ENCODE measurements at places on chromosomes 3 and 15.
A peak's percentile ranks its signal among the peaks of the same experiment; 100 is the strongest.

DNA sequence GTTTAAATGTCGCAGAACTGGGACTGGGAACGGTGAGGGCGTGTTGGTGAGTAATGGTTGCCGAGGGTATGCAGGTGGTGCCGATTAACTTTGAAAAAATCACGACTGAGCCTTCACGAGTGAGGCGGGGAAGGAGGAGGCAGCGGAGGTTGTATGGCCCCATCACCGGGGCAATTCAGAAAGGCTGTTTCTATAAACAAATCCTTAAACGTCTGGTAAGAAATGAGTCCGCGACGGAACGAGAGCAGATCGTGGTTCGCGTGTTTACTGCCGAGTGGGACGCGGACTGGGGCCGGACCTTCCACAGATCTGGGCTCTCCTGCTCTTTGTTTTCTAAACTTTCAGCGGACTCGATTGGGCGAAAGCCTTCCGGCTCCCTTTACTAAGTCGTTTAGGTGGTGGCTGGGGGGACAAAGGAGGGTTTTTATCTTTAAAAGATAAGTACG lies 2.7 kb downstream of the IGF1R start:
- DNase-seq: peak; percentile 40

DNA sequence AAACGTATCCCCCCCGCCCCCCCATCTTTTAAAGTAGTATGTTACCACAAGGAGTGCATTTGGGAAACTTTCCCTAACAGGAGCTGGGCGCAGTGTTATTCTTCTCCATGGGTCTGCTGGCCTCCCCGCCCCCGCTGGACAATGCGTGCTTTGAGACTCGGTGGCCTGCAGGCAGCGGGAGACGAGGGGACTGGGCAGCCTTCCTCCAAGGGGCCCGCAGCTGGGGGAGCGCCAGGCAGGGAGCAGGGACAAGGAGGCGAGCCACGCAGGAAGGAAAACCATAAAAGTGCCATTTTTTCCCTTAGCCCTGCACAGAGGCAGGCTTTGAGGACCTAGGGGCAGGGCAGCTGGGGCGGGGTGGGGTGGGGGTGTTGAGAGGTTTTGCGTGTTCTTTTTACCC lies 14.1 kb downstream of the SOX2 start:
- no peak for DNase-seq

GRCh38 chr3:47296562-47297302 lies 14.0 kb downstream of the KLHL18 start:
- DNase-seq: no peak

GRCh38 chr3:41198526-41198925 lies 779 bp upstream of the CTNNB1 start:
- peak; percentile 26 for DNase-seq

DNA sequence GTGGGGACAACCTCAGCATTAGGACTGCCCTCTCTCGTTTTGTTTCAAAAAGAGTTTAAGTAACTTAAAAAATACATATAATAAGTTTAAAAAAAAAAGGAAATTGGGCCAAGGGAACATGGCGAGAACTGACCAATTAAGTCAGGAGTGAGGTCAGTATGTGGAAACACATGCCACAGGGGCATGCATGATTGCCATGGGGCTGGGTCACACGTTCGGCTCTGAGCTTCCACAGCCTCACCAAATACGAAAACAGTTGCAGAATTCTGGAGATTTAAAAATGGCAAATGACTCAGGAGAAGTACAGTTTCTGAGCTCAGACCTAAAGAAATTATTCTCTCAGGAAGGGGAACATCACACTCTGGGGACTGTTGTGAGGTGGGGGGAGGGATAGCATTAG lies 24.1 kb downstream of the PDE8A start:
- no peak for DNase-seq

DNA sequence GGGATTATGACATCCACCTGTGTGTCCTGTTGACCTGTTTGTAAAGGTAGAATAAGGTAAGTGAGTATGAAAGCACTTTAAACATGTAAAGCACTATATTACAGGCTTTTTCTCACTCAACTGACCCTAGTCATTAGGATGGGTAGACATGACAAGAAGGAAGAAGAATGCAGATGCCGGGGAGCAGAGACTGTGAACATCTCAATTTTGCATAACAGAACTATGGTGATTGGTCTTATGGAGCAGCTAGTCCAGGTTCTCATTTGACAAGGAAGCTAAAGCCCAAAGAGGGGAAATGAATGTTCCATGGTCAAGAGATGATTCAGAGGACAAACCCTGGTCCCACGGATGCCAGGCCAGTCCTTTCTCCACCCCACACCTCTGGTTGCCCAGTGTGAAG lies 200.1 kb upstream of the BCL6 start:
- no peak for DNase-seq

DNA sequence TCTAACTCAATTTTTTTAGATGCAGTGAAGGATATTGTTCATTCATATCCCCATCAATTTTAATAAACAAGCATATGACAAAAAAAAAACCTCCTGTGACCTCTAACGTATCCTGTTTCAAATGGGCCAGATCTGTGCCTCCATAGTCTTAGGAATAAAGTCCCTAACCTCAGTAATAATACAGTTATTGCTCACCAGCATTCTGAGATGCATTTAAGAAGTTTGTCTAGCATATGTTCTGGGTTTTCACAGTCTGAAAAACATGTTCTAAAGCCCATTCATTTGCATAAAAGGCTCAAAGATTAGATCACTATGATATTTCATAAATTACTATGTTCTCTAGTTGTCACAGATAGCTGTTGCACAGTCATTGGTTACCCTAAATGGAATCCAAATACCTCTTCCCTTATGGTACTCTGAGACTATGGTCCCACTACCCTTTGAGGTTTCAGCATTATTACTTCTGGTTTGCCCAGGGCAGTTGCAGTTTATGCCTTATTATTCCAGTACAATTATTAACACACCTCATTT lies 190.1 kb downstream of the ZIC4 start:
- DNase-seq: no peak

DNA sequence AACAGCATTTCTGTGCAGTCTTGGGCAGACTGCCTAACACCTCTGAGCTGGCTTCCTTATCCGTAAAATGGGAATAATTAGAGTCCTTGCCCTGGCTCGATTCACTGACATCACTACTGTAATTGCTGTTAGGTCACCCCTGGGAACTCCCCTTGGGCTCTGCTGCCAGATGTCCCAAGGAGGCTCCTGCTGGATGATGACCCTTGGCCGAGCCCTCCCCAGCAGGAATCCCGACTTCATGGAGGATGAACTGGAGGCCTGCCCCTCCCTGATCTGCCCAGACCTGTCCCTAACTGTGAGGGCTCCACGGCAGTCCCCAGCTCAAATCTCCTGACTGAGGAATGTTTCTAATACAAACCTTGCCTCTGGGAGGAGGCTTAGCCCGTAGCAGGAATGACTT lies 18.0 kb downstream of the ESYT3 start:
- DNase-seq: no peak

GRCh38 chr3:121809249-121809648 lies 25.6 kb downstream of the IQCB1 start:
- no peak for DNase-seq

DNA sequence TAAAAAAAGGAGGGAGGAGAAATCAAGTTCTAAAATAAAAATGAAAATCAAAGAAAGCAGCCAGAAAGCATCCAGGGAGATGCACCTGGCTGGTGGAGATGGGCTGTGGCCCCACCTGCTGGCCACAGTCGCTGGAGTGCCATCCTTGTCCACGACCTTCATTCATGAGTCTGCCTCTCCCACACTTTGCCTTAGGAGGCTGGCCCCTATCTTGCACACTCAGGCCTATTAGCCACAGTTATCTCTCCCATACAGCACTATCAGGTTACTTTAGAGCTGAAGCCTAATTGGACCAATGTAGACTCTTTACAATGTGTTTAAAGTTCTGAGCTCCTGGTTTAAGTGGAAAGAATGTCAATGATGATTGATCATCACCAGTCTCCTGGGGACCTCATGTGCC lies 392.0 kb upstream of the RORA start:
- DNase-seq: peak; percentile 2

DNA sequence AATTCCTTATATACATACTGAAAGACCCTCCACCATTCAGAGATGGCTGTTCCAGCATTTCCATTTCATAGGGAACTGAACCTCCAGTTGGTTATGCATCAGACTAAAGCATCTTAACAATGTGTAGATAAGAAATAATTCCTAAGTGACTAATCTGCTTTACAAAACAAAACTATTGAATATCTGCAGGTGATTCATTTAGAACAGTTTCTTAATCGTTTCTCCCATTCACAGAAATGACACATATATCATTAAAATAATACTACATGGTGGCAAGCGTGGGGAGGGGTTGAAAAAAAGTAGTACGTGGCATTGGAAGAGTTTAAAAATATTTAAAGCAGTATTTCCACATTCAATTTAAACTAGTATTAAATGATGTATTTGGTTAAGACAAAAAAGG lies 19.5 kb downstream of the COPS2 start:
- peak; percentile 92 for DNase-seq

- no peak for DNase-seq
Observed at GRCh38 chr3:157225001-157225400, 65.1 kb upstream of the CCNL1 start.

DNA sequence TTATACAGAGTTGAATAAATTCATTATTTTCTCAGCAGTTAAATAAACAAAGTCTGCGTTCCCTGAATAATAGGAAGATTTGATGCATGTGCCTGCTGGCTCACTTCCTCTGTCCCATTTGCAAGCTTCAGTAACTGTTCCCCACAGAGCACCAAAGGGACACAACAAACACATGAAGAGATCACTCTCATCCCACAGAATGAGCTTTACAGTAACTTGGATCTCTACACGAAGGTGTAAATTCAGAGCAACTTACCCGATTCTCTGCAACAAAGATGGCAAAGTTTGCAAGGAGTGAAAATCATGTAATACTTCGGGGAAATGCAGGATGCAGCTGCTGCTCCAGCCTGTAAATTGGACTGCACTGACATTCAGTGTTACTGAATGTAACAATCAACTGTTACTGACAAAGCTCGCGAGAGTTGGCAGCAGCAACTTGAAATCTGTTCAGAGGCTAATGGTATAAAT lies at the start of gene BCHE:
BCHE (minus strand) TSS at position 366 of the 468 bp plus-strand sequence. CDS start 6,390 bp downstream, outside the sequence.
- peak; percentile 78 for DNase-seq

DNA sequence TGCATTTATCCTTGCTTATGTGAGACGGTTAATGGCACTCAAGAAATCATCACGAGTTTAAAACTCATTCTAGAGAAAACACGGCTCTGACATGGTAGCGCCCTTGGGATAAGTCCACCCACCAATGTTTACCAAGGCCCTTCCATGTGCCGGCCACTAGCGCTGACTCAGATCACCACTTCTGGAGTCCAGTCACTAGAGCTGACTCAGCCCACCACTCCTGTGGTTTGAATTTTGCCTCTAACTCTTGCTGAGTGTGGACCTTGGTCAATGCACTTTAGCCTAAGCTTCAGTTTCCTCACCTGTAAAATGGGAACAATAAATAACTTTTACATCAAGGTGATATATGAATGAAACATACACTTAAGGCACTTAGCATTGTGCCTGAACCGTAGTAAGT lies 358.4 kb upstream of the PROK2 start:
- DNase-seq: peak; percentile 75

DNA sequence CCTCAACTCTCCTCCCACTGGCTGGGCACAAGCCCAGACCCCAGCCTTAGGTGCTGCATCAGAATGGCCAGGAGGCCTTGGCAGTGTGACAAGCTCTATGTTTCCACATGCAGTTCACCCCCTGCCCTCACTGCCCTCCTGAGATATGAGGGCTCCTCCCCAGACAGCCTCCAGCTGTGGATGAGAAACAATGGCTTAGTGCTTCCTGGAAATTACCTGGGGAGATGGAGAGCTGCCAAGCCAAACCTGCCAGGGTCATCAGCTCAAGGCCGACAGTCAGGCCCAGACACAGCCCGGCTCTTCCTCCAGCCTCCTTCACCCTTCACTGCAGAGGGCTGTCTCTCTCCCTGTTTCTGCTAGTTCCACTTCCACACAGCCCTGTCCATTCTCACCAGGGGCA lies 76.3 kb downstream of the MYLK start:
- DNase-seq: no peak

DNA sequence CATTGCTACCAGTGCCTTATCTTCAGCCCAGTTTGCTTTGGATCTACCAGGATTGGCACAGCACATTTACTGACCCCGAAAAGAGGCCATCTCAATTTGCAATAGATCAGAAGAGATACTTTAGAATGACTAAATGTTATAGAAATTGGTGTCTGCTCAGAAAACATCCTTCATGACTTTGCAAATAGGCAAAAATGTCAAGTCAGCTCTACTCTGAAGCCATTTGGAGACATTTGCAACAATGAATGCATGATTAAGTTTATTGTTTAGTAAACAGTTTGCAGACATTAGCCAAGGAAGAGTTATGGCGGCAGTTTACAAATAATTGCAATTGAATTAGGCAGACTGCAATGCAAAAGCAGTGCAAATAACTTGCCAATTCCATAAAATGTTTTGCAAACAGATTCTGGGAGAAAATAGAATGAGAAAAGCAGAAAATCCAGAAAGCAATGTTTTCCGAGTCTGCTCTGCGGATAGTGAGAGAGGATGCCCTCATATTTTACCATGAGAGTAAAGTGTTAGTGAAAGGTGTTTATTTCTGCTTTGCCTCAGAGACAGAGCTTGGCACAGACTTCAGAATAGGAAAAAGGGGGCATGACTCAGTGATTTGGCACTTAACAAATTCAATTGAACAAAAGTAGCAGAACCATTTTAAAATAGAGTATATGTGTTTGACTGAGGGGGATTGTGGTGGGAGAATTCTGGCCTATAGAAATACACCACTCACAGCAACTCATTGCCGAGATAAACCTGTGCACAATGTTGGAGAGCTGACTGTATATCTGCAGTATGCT lies 334.9 kb upstream of the NR2F2 start:
- DNase-seq: peak; percentile 27

DNA sequence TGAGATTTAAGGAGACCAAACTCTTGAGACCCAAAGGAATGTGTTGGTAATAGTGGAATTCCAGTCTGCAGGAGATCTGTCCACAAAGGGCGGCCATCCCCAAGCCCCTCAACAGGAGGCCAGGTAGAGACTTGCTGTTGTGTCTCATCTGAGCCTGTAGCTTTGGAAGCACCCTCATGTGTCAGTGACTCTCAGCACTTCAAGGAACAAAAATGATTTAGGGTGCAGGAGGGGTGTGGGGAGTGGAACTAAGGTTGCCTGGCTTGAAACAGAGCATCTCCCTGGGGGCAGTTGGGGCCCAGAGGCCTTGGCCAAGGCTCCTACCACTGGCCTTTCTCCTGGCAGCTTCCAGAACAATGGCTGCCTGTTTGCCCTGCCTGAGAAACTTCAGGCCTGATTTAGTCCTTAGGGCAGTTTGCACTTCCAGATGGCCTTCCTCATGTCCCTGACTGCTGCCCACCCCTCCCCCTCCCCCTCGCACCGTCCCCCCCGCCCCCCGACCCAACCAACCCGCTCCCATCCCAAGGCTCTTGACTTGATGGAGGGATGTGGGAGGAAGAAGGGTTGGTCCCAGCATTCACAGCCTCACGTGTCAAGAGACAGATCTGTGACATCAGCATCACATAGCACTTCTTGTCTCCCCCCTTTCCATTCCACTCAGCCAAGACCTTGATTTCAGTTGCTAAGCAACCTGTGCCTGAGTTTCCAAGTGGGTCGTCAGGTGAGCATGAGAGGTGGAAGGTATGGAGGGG lies 77.1 kb downstream of the CORO2B start:
- DNase-seq: no peak

DNA sequence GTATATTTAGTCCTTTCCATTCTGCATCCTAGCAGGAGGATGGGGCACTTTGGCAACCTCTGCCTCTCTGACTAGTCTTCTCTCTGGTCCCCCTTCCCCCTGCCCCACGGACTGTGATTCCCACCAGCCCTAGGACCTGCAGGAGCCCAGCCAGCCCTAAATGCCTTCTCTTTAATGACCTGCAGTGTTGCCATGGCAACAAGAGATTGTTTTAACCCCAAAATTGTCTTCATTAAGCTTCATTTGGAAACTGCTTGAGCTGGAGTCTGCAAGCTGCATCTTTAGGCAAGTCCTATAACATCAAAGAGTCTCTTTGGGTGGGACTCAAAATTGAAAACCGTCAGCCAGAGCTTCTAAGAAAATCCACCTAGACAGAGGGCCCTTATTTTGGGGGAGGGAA lies 59.7 kb upstream of the ANKRD34C start:
- no peak for DNase-seq

Data from cardiac fibroblast (primary cell).